NCI-H1048 (cell line): ENCODE measurements at places on chromosomes 6 and 20.
A peak's percentile ranks its signal among the peaks of the same experiment; 100 is the strongest.

GRCh38 chr6:84066536-84066935 lies 33.0 kb downstream of the MRAP2 start:
- DNase-seq: no peak

- no peak for DNase-seq
Measured at GRCh38 chr6:119481976-119482375, 132.4 kb upstream of the MAN1A1 start.

DNA sequence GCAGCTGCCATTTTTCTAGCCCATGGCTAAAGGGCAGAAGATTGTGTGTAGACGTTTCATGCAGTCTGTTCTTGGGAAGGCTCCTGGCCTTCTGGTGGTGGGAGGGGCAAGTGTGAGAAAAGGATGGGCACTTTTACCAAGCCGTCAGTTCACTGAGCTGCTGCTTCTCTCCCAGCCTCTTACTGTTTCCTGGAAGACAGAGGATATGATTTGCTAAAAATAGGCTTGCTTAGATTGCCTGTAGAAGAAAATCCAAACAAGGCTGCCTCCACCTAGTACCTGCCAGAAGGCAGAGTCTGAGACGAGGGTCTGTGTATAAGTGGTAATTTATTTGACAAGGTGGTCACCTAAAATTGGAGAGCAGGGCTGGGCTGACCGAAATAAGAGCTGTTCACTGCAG lies 7.5 kb downstream of the KIZ start:
- no peak for DNase-seq

DNA sequence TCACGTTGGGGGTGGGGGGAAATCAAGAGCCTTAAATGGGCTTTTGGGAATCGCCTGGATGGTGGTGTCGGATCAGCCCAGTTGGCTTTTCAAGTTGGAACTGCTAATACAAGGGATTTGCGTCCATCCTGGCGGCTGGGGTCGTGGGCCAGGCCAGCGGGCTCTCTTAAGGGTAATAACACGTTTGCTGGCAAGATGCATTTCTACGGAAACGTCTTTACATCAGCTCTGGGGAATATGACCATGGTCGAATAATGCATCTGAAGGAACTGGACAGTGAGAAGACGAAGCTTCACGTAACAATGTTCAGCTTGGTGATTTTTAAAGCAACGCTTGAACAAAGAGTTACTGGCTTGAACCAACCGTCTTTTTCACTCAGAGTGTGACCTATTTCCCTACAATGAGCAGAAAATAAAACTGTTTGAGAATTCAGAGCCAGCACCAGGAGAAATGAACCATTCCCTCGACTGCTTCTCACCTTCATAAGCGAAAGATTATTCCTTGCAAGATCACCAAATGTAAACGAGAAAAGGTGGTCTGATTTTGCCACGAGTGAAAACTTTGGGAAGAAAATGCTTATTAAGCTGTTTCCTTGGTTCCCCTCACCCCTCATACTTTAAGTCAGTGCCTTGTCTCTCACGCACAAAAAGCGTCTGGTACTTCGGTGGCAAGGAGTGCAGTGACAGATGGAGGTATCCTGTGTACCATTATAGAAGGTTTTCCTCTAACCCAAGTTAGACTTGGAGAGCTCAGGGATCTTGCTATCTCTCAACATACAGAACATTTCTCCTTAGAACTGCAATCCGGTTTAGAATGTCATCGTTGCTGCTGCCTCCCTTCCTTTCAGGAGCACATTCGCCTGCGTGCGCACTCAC lies 1.4 kb upstream of the MARCKS start:
- peak; percentile 16 for DNase-seq

GRCh38 chr6:154243793-154244750 lies 112.5 kb downstream of the IPCEF1 start:
- peak; percentile 55 for DNase-seq

- DNase-seq: no peak
Measured at GRCh38 chr6:8678466-8678865, 243.1 kb upstream of the SLC35B3 start.

DNA sequence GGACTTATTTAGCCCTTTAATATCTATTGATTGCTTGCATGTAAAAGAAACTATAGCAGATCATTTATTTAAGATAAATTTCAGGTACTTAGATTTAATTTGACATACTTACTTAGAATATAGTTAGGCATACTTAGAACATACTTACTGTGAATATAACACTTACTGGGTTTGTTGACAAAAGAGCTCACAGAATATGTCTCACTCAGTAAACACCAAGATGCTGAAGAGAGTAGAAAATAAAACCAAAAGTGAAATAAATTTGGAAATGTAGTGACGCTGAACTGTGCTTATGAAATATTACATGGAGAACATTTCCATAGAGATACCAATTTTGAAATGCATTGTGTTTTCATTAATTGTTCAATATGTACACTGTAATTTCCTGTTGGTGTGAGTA lies 615.4 kb upstream of the MAN1A1 start:
- no peak for DNase-seq

DNA sequence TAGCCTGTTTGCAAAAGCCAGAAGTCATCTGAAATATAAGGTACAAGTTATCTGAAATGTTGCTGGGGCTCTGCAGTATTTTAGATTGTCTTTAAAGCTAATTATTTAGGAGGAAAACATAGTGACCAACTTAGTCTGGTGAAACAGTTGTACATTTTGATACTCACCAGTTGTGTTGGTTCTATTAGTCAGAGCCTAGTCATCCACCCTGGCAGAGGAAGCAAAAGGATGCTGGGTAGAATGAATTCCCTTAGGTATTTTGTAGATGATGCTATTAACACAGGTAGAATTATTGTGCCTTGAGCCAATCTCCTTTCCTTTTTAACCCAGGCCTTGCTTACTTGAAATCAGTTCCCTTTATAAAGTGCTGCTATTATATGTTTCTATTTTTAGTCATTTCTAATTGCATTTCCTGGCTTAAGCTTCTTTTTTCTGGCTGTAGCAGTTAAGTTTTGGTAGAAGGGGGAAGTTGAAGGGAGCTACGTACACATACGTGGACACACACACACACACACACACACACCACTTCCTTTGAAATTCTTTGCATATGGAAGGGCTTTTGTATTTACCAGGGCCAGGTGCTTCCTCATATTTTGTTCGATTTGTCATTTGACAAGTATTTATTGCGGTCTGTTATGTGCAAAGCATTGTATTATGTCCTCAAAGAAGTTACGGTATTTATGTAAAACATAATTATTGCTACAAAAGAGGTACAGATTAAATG lies 82.4 kb downstream of the RTN4IP1 start:
- DNase-seq: no peak

DNA sequence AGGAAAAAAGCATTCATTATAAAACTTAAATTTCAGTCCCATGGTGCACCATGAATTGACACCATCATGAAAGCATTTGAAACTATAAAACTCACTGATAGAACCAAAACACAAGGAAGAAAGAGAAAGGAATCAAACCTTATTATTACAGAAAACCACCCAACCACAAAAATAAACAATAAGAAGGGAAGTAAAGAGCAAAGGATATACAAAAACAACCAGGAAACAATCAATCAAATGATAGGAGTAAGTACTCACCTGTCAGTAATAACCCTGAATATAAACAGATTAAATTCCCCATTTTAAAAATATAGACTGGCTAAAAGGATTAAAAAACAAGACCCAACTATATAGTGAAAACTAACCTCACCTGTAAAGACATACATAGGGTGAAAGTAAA lies 5.8 kb downstream of the SLPI start:
- DNase-seq: no peak

DNA sequence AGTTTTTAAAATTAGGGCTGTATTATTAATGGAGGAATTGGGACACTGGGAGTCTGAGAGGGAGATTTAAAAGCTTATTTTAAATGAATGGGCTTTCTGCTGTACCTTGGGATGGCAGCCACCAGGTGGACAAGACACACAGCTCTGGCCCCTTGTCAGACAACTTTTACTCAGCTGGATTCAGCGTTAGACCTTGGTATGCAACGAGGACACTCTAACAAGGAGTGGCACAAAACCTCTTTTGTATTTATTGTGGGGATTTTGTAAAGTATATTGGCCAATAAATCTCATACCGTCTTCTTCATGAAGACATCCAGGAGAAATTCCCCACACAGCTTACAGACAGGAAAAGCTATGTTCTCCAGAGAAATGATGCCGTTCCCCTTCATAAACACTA lies 105.7 kb downstream of the LCA5 start:
- no peak for DNase-seq

DNA sequence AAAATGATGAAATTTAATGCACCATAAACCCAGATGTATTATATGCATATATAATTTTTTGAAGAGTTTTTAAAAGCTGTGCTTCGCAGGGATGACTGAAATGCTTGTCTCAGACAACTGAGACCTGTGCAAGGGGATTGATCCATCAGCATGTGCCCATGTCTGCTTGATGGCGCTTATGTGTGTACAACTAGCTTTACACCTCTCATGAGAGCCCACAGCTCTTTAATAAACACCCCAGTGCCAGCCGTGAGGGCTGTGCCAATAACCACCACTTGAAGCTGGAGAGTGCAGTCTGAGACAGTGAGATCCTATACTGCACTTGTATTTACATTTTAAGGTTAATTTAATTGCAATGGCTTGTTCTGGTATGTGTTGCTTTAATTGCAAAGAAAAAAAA lies 225.5 kb downstream of the BCKDHB start:
- DNase-seq: no peak

DNA sequence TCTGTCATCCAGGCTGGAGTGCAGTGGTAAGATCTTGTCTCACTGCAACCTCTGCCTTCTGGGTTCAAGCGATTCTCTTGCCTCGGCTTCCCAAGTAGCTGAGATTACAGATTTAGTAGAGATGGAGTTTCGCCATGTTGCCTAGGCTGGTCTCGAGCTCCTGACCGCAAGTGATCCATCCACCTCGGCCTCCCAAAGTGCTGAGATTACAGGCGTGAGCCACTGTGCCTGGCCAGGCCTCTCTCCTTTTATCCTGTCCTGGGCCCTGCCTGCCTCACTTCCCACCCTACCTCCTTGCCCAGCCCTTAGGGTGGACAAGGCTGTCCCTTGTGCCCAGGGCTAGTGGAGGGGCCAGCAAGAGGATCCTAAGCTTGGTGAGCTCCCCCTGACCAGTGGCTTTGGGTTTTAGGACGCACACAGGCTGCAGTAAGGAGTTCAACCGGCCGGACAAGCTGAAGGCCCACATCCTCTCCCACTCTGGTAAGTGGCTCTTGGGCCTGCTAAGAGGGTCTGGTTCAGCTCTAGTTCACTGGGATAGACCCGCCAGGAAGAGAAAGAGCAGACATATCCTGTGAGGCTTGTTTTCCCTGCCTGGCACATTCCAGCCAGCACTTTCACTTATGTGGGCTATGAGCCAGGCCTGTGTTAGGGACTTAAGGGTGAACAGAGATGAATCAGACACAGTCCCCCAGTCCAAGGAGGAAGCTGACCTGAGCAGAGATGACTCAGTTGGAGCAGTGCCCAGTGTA lies 21.9 kb upstream of the CHMP4B start:
- DNase-seq: no peak

DNA sequence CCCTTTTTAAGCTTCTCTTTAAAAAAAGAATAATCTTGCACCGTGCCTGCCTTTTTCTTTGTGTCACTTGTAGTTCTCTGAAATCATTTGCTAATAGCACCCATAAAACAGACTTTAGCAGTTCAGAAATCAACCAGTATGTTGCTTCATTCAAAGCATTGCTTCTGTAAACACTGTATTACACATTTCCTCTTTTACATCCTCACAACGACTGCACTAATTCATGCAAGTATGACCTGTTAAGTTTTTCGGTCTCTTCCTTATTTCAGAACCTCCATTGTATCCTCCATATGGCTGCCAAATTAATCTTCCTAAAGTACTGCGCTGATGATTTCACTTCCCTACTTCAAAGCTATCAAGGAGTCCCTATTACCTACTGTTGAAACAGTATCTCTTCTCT lies 142.9 kb upstream of the RNF217 start:
- DNase-seq: no peak

DNA sequence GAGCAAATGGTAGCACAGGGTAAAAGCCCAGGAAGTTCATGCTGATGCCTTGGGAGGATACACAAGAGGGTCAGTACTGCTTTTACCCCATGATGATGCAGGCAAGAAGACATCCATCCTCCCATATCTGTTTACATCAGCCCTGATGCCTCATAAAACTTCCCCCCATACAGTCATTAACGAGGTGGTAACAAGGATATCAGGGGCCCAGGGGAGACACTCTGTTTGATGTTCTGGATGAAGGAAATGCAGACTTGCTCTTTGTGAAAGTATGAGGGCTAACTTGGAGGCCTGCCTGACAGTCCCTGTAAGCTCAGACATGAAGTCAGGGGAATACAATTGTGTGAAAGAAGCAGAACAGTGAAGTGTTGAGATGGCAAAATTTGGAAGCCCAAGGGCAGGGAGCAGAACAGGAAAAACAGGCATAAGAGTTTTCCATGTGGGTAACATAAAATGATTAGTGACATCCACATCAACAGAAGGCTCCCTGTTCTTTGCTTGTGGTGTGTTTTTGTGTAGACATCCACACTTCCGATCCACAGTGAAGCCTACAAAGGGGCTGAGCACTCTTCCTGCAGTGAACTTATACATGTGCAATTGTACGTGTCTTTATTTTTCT lies 813.4 kb downstream of the MAFB start:
- no peak for DNase-seq

DNA sequence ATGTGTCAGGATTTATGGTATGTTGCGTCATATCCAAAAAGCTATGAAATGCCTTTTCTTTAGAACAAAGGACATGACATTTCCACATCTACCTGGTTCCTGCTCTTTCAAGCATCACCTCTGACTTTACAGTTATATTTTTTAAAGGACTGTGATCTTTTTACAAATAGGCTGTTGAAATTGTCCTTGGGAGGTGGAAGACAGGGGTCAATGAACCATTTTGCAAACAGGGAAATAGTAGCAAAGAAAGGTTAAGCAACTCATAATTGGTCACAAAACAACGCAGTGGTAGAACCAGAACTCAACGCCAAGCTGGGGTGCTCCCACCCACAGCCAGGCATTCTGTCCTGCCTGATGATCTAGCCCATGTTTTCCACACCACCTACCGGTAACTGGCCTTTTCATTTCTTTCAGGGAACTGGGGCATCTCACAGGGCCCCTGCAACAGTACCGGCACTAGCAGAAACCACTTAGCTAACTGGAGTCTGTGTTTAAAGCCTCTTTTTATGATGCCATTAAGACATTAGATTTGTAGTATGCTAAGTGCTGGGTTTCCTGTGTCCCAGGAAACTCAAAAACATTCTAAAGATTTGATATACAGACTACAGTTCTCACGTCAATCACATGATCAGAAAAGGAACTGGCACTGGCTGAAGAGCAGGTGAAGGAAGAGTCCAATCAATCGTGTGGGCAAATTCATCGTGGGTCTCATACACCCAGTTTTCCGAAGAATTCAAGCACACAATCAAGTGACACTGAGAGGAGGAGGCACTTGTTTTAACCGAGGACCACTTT lies 13.9 kb downstream of the ZNF217 start:
- no peak for DNase-seq

GRCh38 chr6:1611322-1611571 lies 1.5 kb downstream of the FOXC1 start:
- DNase-seq: no peak

- DNase-seq: no peak
Measured at GRCh38 chr6:170355661-170356060, 49.1 kb downstream of the FAM120B start.
